ENCODE measurements at places on chromosomes 1 and 21.

GRCh38 chr1:15911927-15912326 lies 64.0 kb downstream of the ZBTB17 start:
- no peak for DNase-seq

- DNase-seq, result no peak
Measured at GRCh38 chr1:111272081-111272480, 18.6 kb upstream of the CHIA start.

DNA sequence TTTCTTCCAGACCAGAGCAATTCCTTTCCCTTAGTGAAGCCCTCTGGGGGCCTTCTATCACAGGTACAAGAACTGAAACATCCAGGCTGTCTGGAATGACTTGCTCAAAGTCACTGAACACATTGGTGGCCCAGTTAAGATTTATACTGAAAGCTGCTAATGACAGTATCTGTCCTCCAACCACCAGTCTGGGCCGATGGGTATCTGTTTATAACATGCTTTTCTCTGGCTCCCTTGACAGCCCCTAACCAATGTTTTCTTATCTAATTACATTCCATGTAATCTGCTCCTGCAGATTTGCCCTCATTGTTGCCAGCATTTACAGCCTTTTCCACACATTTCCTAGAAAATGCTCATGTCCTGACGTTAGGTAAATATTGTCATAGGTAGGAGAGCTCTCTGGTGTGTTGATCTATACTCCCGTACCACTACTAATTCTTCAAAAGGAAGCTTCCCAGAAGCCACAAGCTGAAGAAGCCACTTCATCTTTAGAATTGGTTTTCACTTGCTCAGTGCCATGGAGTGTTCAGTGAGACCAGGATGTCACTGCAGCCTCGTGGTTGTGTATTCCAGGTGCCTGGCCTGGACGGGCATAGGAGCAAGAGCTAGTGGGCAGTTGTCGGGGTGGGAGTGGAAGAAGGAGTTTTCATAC lies 163.9 kb downstream of the TSEN15 start:
- DNase-seq, result no peak

DNA sequence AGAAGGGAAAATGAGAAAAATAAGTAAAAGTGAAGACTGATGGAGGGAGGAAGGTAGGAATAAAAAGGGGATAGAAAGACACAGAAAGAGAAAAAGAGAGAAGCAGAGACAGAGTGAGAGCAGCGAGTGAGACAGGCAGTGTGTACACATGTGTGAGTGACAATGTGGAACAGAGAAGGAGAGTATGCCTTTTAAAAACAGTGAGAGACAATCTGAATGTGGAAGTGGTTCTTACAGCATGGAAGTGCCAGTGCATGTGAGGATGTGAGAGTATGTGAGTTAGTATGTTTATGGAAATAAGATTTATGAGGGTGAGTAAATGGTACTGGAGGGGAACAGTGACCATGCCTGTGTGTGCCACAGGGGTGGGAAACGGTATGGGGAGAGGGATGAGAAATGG lies 1.2 kb downstream of the NEGR1 start:
- DNase-seq, result no peak

GRCh38 chr1:116870300-116870699 lies 39.4 kb upstream of the PTGFRN start:
- DNase-seq, result no peak

All from type B pancreatic cell (in vitro differentiated cells).